ENCODE measurements at places on chromosomes 2 and 18.
A peak's percentile ranks its signal among the peaks of the same experiment; 100 is the strongest.

DNA sequence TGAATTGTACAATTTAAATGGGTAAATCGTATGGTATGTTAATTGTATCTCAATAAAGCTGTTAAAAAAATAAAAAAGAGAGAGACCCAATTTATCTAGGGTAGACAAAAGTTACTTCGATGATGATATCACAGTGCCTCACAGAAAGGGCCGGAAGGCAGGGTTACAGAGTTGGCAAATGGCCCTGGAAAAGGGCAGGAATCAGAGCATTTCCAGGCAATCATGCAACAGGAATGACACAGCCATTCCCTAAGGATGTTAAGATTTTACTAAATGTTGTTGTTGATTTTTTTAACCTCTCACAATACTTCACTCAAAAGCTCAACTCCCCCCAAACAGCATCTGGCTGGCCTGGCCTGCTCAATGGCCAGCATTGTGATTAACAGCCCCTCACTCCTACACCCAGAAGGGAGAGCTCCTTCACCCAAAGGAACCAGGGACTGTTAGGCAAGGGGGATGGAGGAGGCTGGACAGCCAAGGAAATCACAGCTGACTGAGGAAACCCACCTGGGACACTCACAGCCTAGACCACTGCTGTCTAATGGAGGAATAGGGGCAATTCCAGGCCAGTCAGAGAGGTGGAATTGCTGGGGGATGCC lies 7.7 kb upstream of the SP100 start:
- DNase-seq, result no peak

DNA sequence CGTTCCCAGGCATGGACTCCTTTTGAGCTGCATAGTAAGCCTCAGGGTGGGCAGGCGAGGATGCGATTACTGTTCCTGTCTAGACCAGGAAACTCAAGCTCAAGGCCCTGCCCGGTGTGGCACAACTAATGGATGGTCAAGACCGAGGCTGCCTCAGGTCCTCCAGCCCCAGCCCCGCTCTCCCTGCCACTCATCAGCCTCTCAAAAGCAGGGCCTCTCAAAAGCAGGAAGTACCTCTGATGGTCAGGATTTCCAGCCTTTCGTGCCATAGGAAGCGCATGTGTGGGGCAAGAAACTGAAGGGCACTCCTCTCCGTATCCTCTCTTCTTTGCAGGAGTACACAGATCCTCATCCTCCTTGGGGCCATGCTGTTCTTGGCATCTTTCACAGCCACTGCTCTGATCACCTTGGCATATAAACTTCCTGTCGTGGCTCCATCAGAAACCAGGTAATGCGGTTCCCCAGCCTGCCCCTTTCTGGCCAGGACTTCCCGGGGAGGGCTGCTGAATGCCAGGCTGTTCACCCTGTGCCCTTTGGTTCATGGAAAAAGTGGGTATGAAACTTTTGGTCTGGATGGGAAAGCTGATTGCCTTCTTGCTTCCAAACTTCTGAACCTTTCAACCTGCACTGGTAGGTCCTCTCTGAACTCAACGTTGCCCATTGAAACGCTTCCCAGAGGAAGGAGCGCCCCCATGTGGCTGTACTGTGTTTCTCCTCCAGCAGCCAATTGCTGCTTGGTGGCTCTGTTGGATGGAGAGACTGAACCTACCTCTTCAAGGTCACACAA lies 82.8 kb upstream of the SEC11C start:
- DNase-seq, result peak; percentile 52

- DNase-seq, result no peak
Measured at GRCh38 chr18:57057890-57058289, 89.0 kb upstream of the BOD1L2 start.

- DNase-seq, result no peak
Measured at GRCh38 chr2:216206041-216206703, 97.0 kb downstream of the XRCC5 start.

GRCh38 chr2:41026613-41027012 lies 574.7 kb upstream of the SLC8A1 start:
- DNase-seq, result no peak
